IPS-NIHi11 (cell line): ENCODE measurements at places on chromosomes 6 and 20.

DNA sequence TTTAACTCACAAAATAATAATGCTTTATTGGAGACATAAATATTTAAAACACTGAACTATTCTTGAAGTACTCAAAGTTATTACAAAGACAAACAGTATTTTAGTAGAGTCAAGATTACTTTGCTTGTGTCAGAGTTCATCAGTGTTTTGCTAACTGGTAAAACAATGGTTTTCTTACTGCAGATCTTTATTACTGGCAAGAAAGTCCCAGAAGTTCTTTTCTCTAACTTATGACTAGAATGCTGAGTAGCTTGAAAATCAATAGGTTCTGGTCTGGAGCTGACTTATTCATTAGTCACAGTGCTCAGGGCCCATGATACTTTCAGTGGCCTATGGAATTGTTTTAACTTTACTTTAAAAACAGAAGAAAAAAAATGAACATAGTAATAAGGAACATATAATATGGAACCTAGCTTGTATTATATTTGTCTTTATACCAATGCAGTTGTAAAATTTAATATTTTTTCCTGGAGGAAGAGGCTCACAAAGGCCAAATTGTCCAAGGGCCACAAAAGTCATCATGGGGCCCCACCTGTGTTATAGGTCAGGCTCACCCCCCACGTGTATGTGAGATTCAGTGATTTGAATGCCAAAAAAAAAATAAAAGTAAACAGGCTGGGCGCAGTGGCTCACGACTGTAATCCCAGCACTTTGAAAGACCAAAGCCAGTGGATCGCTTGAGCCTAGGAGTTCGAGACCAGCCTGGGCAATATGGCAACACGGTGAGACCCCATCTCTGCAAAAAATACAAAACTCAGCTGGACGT, 53.3 kb downstream of the PLEKHG1 start:
- DNase-seq = no peak

- peak; percentile 31 for DNase-seq
Measured at GRCh38 chr6:117908246-117909068, 1.4 kb downstream of the SLC35F1 start.

GRCh38 chr6:1770435-1770843, 160.7 kb downstream of the FOXC1 start:
- DNase-seq = no peak

GRCh38 chr20:24109008-24109407, 120.4 kb upstream of the GGTLC1 start:
- no peak for DNase-seq

- DNase-seq = no peak
Measured at GRCh38 chr6:148611213-148611612, 135.6 kb upstream of the UST start.

- DNase-seq = no peak
Measured at GRCh38 chr20:23231561-23232218, 118.9 kb upstream of the NXT1 start.

DNA sequence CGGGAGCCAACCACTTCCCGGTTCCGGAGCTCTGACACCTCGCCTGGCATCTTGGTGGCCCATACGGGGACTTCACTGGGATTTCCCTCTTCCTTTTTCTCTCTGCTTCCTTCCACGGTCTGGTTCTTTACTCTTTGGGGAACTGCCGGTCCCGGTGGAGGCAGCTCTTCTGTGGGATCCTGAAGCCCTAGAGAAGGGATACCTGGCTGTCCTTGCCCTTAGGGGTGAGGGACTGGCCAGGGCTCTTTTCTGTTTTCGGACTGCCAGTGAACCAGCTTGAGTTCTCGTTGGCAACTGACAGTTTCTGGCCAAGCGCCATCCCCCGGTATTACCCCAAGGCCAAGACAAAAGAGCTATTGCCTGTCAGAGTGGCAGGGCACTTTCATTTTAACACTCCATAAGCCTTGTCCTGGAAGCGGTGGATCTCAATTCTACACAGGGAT, 880 bp upstream of the CPXM1 start:
- DNase-seq = no peak

DNA sequence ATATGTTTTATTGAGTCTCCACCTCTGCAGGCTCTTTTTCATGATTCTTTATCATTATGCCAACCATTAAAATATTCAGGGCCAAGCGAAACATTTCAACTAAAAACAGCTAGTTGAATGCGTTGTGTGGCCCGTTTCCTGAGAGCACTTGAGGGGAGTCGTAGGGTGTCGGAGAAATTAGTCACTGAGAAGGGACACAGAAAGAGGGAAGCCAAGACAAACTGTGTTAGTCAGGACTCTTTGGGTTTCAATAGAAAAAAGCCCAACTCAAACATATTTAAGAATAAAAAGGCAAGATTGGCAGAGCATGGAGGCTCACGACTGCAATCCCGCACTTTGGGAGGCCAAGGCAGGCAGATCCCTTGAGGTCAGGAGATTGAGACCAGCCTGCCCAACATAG, 58.9 kb downstream of the MAFB start:
- DNase-seq = no peak

DNA sequence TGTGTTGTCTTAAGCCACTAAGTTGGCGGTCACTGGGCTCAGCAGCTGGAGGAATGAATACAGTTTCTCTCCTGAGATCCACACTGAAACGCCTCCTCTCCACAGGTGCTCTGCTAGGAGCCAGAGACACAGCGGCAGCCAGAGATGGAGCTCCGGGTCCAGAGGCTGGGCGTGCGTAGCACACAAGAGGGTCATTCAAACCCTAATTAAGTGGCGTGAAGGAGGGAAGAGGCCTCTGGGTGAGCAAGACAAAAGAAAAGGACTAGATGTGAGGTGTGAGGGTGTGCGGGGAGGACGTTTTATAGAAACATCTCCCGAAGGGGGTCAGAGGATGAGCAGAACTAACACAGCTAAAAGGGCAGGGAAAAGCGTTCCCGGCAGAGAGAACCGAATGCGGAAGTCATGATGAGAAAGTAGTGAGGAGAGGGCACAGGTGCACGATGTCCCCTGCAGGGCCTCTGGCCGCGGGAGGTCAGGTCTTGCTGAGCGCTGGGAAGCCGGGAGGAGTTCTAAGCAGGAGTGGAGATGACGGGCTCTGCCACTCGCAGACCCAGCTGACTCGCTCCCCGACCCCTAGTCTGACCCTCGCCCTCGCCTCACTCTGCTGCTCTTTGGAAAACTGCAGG, 54.4 kb downstream of the BMP7 start:
- peak; percentile 74 for DNase-seq

- no peak for DNase-seq
Measured at GRCh38 chr6:70234561-70235236, 68.2 kb downstream of the COL9A1 start.

- no peak for DNase-seq
Measured at GRCh38 chr20:7207186-7207798, 439.8 kb downstream of the BMP2 start.

DNA sequence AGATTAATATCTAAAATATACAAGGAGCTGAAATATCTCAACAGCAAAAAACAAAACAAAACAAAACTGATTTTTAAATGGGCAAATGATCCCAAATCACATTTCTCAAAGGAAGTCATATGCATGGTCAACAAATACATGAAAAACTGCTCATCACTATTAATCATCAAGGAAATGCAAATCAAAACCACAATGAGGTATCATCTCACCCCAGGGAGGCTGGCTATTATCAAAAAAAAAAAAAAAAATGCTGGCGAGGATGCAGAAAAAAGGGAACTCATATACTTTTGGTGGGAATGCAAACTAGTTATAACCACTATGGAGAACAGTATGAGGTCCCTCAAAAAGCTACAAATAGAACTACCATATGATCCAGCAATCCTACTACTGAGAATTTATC, 34.6 kb downstream of the REPS1 start:
- DNase-seq = no peak

GRCh38 chr6:106300944-106301343, 24.6 kb downstream of the ATG5 start:
- DNase-seq = no peak
